ENCODE measurements at places on chromosomes 4 and X.

DNA sequence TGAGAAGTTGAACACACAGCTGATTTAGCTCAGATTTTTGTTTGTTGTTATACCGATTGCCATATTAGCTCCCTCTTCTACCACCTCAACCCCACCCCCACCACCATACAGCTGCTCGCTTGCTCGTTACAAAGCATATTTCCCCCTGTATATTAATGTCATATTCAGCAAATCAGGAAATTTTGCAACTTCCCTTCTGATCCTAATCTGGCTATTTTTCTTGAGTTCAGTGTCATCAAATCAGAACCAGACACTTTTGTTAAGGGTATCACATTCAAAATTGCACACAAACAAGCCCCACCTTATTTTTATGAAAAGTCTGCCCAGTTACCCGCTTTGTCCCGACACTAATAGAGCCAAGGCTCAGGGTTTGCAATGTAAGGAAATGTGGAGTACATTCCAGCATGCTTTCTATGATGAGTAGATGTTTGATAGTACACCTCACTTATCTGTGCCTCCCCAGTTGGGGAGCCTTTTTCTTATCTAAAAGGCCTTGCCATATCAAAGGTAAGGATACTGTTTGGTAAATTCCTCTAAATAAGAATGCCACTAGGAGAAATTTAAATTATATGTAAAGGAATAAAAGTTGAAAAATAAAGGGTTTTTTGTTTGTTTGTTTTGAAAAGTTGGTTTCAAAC, 212.2 kb downstream of the CBR4 start:
- DNase-seq, result no peak

GRCh38 chr4:164531336-164531735, 222.6 kb upstream of the SMIM31 start:
- no peak for DNase-seq

- no peak for DNase-seq
Observed at GRCh38 chr4:47167081-47168035, 136.0 kb downstream of the GABRB1 start.

DNA sequence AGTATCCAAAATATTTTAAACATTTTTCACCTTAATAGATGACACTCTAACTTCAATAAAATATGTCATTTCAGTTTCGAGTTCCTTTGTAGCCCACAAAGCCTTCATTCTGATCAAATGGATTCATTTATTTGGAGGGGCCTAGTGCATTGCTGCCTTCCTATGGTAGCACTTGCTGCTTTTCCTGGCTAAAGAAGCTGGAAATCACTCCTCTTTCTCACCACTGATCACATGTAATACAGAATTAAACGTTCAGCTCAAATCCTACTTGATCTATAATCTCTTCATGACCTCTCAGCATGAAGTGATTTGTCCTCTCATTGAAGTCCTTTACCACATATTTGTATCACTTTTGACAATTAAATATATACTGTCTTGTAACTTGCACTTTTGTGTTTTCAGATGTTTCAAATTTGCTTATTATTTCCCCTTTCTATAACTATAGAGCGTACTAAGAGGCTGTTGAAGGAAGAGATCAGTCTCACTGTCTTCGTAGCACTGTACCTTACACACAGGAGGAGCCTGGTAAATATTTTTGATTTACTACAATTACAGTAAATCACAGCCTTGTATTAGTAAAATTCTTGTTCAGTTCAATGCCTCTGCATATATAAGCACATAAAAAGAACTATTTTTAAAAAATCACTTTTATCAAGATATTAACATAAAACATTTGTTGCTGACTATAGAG, 555 bp downstream of the CFI start:
- DNase-seq, result no peak

DNA sequence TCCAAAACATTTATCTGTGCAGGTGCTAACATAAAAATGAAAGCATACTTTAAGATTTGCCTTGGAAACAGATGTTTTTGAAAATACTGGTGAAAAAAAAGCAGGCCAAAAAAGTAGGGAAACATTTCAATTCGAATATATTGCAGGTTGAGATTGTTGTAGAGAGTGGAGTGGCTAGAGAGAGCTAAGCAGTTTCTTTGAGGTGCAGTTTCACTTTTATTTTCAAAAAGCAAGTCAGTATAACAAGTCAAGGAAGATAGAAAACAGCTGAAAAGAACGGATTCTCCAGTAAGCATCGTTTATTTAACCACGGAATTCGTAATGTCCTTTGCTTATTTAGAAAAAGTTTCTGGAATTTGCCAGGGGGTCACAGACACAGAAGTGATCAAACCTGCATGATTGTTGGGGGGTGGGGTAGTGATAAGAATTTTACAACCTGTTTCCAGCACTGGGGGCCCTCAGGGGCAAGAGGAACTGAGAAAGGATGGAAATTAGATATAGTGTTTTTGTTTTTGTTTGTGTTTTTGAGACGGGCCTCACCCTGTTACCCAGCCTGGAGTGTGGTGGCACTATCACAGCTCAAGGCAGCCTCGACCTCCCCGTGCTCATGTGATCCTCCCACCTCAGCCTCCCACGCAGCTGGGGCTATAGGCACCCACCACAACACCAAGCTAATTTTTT, 175.0 kb downstream of the TENM3 start:
- no peak for DNase-seq

GRCh38 chrX:17368002-17368401, 7.0 kb upstream of the NHS start:
- DNase-seq, result no peak

DNA sequence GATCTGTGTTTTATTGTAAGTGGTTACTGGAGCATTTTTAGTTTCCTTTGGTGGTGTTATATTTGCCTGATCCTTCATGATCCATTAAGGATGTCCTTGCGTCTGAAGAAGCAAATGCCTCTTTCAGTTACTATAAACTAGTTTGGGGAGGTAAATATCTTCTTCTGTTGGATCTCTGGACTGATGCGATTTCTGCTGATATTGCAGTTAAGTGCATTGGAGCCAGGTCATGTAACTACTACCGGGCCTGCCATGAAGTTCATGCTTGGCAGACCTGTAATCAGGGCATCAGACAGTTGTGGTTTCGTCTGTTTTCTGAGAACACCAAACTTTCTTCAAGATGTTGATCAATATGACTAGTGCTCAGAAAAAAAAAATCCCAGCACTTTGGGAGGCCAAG, 22.9 kb downstream of the ZNF718 start:
- no peak for DNase-seq

Data from HCT116 (cell line).